ENCODE measurements at places on chromosomes 12 and 14. TPM values are rescaled to one million over a fixed set of nuclear protein-coding genes. Genes with fewer than 3 reads are reported as not detected.

GRCh38 chr12:62728741-62729140 lies 206.2 kb downstream of the PPM1H start:
- H3K4me1 ChIP-seq: peaks cover 47% of the 10 kb centered on the region
- no peaks in the 10 kb centered on the region for H3K27me3 ChIP-seq
- H3K27ac ChIP-seq: no peak overlapping the region
- H3K36me3 ChIP-seq: no peaks in the 10 kb centered on the region
- DNase-seq: no peak

Gene KRT80
- polyA plus RNA-seq: 4.1 TPM

- H3K4me3 ChIP-seq: no peak overlapping the region
- no peak overlapping the region for H3K27ac ChIP-seq
- no peak for DNase-seq
- H3K27me3 ChIP-seq: no peaks in the 10 kb centered on the region
These were observed 13.3 kb downstream of the DIP2B start for GRCh38 chr12:50518090-50518489.

Gene HOXC12
- polyA plus RNA-seq: 0.35 TPM

- H3K27me3 ChIP-seq: no peaks in the 10 kb centered on the region
- DNase-seq: no peak
- H3K4me3 ChIP-seq: no peak overlapping the region
- H3K27ac ChIP-seq: no peak overlapping the region
- no peaks in the 10 kb centered on the region for H3K36me3 ChIP-seq
These were observed 145.7 kb downstream of the NUAK1 start for GRCh38 chr12:105992849-105993740.

Gene ANG
- 4.0 TPM for polyA plus RNA-seq

DNA sequence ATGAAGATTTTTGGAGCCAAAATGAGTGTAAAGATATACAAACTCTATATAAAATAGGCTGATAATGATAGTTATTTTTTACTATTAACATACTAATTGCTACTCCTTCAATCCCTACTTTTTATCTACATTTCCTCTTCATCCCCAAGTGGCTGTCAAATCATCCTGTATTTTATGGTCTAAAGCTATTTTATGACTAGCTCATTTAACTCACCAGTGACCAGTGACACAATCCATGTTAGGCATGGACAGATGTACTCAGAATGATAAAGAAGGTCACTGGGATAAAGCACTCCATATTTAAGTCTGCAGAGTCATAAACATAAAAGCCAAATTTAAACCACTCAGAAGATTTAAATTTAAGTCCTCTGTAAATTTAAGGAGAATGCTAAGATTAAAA lies 183.0 kb downstream of the MED13L start:
- H3K4me3 ChIP-seq: no peak overlapping the region
- no peaks in the 10 kb centered on the region for H3K36me3 ChIP-seq
- DNase-seq: no peak
- H3K4me1 ChIP-seq: no peaks in the 10 kb centered on the region
- H3K27me3 ChIP-seq: no peaks in the 10 kb centered on the region
- H3K27ac ChIP-seq: no peak overlapping the region

DNA sequence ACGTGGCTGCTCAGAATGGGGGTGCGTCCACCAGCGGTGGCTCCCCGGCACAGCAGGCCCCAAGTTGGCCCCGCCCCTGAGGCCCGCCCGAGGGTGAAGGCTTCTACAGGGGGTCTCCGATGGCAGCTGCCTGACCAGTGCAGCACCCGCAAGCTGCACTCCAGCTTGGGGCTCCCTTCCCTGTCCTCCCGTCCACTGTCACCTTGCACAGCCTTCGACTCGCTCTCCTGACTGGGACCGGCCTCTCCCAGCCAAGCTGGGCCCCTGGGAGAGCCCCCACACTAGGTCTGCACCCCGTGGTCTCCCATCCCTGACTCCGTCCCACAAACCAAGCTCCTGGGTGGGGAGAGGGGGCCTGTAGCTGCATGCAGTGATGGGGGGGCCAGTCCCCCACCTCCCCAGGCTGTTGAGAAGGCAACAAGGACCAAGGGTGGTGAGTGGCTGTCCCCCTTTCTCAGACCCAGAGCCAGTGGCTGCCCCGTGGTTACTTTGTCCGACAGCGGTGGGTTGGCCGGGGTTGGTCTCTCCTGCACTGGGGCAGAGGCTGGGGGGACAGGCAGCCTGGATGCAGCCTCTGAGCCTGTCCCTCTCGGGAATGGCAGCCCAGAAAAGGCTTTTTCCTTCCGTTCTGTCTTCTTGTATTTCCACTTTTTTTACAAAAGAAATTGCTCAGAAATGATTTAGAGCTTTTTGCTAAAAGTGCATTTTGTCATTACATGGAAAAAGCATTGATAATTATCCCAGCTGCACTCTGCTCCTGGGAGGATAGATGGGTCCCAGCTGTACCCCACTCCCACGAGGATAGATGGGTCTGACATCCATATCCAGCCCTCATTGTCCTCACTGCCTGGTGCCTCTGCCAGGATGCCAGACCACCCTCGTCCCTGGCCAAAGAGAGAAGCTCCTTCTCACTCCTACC lies 217.0 kb downstream of the KIF26A start:
- H3K27ac ChIP-seq: no peak overlapping the region
- no peaks in the 10 kb centered on the region for H3K4me1 ChIP-seq
- no peak for DNase-seq

Gene SPX
- 0.12 TPM for polyA plus RNA-seq

Gene LRRC9
- not detected for polyA plus RNA-seq

Data from keratinocyte (primary cell).